ENCODE measurements at places on chromosomes 5 and 9. TPM values are rescaled to one million over a fixed set of nuclear protein-coding genes. Genes with fewer than 3 reads are reported as not detected.

Gene GPR151
- not detected for total RNA-seq

Gene DYNC2I2
- total RNA-seq, result 43.5 TPM

Gene CDKN2B-AS1
- 2.7 TPM for total RNA-seq

Gene PCDHGA2
- 1.2 TPM for total RNA-seq

Gene PCDHAC2
- 0.15 TPM for total RNA-seq

Gene ENTR1
- 17.3 TPM for total RNA-seq

Gene SLC36A2
- not detected for total RNA-seq

Gene F2RL2
- 0.75 TPM for total RNA-seq

Gene FOXD1
- 2.5 TPM for total RNA-seq

Gene LCN1
- not detected for total RNA-seq

Gene GM2A
- 14.1 TPM for total RNA-seq

Gene GMCL2
- total RNA-seq, result not detected

Gene ZNF658
- 2.9 TPM for total RNA-seq

Gene ACOT12
- not detected for total RNA-seq

Gene WDR70
- 25.9 TPM for total RNA-seq

Gene OR1L8
- not detected for total RNA-seq

Gene SLC34A1
- total RNA-seq, result not detected
